ENCODE measurements at places on chromosomes 12 and 14. TPM values are rescaled to one million over a fixed set of nuclear protein-coding genes. Genes with fewer than 3 reads are reported as not detected.

Gene POLR3B
- 6.1 TPM for total RNA-seq

Gene SALL2
- total RNA-seq, result 2.2 TPM

Gene RASAL1
- 0.40 TPM for total RNA-seq

DNA sequence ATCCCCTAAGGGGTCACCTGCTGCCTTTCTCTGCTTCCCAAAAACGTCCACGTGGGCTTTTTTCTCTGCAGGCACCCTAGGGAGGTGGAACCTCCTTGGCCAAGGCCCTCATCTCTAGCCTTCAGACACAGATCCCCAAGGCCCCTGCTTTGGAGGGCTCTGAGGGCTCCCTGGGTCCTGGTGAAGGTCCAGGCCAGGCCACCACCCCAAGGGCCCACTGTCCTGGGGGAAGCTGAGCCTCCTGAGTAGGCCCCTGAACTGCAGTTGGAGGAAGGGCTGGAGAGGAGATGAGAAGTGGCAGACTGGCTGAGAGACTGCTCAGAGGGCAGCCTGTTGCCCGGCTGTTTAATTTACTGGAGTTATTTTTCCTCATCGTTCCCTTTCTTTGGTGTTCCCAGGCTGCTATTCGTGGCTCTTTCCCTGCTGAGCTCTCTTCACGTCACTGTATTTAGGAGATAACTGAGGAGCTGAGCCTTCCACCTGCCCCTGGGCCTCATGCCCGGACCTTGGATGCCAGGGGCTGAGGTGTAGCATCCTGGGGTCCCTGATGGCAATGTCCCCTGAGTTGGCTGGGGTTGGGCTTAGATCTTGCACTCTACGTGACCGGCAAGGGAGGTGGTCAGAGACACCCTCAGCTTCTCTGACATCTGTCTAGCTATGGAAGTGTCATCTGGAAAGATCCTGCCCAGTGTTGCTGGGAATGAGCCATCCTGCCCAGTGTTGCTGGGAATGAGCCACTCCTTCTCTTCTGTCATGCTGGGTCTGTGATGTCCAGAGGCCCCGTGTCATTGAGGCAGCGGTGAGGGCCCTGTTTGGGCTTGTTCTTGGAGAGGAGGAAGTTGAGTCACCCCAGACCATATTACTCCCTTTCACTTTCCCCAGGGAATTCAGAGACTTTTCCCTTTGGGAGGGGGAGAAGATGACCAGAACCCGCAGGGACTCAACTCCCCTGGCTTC is 139.8 kb downstream of the TSPAN9 start:
- DNase-seq, result no peak

DNA sequence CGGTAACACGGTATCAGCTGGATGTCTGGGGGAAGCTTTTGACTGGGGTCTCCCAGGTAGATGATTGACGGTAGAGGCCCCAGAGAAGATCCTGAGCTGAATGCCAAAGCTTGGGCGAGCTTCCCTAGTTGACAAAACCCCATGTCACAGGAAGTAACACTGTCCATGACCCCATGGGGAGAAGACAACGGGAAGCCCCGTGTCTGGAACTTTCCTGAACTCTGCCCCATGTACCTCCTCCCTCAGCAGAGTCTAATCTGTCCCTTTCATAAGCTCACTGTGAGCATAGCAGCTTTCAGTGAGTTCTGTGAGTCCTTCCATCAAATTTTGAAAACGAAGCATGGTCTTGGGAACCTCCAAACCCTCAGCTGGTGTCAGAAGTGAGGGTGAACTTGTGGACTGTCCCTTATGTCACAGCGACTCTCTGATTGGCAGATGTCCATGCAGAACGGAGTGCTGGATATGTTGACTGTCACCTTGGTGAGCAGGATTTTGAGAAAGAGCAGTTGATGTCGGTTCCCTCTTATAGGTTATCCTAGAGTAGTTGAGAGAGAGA is 29.7 kb upstream of the BEGAIN start:
- DNase-seq, result no peak

DNA sequence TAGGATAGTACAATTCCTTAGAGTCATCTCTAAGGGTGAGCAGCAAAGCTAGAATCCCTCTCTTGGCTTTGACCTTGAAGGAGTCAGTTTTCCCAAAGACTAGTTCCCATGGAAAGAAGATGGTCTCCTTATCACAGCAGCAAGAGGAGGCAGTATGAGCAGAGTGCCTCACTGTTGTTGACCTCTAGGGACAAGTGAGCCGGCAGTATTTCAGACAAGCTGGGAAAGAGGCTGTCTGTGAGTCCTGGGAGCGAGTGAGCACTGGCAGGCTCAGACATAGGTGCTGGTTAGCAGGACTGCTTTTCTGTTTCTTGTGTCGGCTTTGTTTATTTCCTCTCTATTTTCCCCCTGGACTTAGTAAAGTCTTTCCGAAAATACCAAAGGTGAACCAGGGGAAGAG is 60.7 kb downstream of the NTF3 start:
- no peak for DNase-seq

GRCh38 chr12:4992871-4993270 is 50.8 kb upstream of the KCNA5 start:
- DNase-seq, result no peak

DNA sequence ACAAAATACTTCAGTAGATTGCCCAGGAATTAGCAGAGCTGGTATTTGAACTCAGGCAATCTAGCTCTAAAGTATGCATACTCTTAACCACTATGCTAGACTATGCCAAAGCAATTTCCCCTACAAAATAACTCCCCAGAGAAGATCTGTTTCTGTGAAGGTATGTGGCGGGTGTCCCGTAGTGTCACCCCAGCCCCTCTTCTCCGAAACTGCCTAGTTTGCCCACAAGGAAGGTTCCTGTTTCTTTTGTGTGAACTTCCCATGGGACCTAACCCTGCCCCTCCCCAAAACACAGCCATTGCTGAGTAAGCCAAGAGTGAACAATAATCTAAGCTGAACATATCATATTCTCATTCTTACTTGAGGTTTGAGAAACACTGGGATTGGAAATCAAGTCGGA is 15.5 kb upstream of the RAP1B start:
- DNase-seq, result no peak

GRCh38 chr14:20614038-20614840 is 23.1 kb upstream of the RNASE12 start:
- DNase-seq, result no peak

DNA sequence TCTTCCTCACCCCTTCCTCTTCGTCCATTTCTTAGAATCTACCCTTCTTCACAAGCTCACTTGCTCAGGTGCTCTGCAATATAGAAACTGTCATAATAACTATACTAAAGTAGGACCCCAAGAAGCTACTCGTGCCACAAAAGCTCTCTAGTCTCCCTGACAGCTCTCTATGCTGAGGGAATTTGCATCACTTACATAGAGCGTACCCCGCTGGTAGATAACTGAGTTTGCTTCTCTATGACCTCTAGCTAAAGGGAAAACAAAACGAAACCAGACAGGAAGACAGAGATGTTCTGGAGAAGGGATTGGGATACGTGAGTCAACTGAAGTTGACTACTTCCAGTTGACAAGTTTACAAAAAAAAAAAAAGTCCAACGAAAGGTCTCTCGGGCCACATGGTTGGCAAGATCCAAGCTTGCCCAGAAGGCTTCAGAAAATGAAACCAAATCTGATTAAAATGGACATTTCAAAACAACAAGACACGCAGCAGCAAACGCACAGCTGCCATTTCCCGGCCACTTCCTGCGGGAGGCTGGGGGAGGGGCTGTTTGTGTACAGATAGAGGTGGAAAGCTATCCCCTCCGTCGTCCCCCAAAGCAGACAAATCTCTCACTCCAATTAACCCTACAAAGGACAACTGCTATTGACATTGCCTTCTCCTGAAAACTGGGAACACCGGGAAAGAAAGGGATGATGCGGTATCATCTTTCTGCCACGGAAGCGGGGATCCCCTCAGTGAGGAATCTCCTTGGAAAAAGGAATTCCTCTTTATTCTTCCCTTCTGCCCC is 1.3 kb downstream of the BAZ2A start:
- DNase-seq, result peak; percentile 78

DNA sequence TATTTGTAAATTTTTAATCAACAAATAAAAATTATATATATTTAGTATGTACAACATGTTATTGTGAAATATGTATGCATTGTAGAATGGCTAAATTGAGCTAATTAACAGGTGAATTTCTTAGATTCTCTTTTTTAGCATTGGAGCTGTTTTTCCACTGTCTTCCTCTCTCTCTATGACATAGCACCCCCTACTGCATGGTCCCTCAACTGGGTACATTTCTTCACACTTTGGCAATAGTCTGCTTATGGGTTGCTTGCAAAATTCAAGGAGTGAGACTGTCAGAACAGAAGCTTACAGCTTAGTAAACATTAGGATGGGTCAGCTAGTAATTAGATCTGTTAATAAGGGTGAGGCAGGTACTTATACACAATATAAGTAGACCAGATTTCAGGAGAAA is 658.5 kb upstream of the MGAT4C start:
- no peak for DNase-seq

GRCh38 chr12:77179515-77179914 is 114.1 kb upstream of the E2F7 start:
- DNase-seq, result no peak

- no peak for DNase-seq
Observed at GRCh38 chr12:62215506-62215905, 44.7 kb upstream of the USP15 start.

- DNase-seq, result no peak
Observed at GRCh38 chr12:106490264-106490663, 92.5 kb upstream of the RFX4 start.

DNA sequence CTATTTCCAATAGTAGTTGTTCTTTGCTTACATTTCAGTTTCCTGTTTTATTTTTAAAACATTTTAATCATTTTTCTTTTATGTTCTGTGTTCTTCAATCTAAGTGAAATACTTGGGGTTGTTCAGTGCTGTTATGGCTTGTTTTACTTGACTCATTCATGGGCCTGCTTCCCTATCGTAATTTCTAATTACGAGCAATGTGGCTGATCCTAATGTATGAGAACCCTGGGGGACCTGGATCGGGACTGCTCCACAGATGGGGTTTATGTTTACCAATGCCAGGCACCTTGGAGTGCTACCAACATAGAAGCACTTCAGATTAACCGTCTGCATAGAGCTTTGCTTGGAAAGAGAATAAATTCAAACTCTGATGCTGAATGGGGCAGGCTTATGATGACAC is 29.8 kb downstream of the TECPR2 start:
- DNase-seq, result no peak

DNA sequence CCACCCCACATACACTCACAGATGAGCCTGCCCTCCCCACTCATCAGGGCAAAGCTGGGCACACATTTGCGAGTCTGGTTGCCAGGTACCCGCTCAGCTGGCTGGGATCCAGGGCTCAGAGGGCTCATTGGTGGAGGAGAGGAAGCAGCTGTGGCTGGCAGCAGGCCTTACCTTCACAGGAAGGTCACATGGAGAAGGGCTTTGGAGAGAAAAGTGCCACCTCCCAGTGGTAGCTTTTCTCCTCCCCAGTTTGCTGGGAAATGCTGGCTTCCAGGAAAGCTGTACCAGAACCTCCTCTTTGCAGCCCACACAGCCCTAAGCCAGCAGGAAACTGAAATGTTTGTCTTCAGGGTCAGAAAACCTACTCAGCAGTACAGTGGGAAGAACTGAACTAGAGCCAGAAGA is 55.6 kb downstream of the LGMN start:
- no peak for DNase-seq

DNA sequence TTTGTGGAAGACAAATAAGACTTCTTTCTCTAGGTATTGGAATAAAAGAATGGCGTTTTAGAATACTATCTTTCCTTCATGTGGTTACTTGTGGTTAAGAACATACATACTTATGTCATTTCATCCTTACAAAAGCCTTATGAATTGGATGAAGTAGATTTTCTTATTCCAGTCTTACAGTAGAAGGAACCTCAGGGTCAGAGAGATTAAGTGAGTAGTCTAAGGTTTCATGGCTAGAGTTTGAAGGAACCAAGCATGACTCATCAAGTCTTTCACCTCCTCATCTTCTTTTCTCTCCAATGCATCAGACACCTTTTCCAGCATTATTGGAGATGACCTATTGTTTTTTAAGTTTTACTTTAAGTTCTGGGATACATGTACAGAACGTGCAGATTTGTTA is 92.9 kb upstream of the NEDD1 start:
- no peak for DNase-seq

DNA sequence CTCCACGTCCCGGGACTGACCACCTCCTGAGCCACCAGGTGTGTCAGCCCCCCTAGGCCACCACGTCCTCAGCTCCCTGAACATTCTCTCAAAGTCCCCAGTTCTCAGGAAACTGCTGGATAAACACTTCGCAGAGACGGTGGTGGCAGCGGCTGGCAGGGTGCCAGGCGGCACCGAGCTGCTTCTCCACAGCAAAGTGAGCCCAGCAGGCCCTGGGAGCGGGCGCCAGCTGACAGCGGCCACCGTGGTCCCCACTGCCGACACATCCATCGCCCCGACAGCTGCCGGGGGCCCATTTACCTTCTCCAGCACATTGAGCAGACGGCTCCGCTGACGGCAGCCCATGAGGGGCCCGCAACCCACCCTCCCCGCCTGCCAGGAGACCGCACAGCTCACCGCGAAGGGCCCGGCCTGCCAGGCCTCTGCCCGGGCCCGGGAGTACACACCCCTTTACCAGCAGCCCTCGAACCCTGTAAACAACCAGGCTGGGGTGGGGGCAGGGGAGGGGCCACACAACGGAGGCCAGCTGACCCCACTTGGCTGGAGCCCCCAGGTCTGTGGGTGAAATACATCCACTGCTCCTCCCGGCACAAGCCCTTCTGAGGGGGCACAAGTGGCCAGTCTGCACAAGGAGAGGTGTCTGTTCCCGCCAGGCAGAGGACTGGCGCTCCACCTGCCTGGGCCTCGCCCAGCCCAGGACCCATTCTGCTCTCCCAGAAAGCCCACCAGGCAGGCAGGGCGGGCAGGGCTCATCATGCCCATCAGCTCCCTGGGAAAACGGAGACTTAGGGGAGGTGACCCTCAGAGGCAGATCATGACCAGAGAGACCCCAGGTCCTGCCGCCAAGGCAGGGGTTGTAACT is 10.5 kb downstream of the AKT1 start:
- no peak for DNase-seq

DNA sequence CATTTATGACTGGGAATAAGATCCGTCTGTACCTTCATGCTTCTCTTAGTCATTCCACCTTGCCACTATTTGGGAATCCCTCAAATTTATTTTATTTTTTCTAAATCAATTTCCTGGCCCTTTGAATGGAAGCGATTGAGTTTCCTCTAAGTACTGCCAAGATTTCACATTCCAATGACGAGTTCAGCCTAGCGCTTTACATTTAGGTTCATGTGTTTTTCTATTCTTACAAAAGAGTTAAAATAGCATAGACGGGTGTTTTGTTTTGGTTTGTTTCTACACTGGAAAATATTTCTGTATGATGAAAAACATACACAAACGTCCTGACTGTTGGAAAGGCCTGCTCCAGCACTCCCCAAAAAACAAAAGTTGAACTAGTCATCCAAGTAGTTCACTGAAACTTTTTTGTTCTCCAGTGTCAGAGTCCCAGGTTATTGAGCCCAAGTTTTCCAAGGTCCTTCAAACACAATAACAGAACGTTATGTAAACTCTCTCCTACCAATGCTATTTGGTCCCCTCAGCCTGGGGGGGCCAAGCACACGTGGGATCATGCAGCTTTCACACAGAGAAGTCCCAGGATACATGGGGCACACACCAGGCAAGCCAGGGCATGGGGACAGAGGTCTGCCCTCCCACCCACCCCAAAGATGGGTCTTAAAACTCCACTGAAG is 74.8 kb upstream of the FOXN3 start:
- no peak for DNase-seq
